ENCODE measurements at places on chromosomes 7 and 10.

GRCh38 chr10:102691285-102692066 is 22.7 kb downstream of the ARL3 start:
- no peak for DNase-seq

- DNase-seq, result no peak
Measured at GRCh38 chr10:48990226-48990625, 50.6 kb upstream of the LRRC18 start.

- no peak for DNase-seq
Measured at GRCh38 chr7:29480934-29481651, 82.5 kb upstream of the PRR15 start.

GRCh38 chr10:36171556-36171952 is 529.5 kb upstream of the FZD8 start:
- DNase-seq, result no peak

GRCh38 chr7:82578430-82578829 is 134.9 kb upstream of the CACNA2D1 start:
- no peak for DNase-seq
